ENCODE measurements at places on chromosomes 12 and 14.

- no peak for DNase-seq
Measured at GRCh38 chr14:35965400-35965799, 139.3 kb downstream of the BRMS1L start.

DNA sequence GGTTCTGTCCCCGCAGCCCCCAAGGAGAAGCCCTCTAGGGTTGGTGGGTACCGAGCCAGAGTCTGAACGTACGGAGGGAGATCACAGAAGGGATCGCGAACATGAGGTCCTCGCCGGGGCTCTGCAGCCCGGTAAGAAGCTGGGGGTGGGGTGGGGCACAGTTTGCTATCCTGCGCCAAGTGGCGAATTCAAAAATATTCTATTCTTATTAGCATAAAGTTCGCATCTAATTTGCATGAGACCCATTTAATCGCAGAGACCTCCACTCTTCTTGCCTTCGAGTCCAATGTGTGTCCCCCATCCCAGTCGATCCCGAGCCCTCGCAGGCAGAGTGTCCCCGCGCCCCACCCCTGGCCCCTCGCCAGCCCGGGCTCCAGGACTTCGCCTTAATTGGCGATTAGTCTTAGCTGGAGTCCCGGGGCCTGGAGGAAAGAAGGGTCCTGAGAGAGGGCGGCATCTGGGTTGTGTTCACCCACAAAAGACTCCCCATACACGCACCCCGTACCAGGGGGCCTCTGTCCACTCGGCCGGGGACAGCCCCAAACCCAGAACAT lies 604 bp upstream of the ARHGEF25 start:
- no peak for DNase-seq

DNA sequence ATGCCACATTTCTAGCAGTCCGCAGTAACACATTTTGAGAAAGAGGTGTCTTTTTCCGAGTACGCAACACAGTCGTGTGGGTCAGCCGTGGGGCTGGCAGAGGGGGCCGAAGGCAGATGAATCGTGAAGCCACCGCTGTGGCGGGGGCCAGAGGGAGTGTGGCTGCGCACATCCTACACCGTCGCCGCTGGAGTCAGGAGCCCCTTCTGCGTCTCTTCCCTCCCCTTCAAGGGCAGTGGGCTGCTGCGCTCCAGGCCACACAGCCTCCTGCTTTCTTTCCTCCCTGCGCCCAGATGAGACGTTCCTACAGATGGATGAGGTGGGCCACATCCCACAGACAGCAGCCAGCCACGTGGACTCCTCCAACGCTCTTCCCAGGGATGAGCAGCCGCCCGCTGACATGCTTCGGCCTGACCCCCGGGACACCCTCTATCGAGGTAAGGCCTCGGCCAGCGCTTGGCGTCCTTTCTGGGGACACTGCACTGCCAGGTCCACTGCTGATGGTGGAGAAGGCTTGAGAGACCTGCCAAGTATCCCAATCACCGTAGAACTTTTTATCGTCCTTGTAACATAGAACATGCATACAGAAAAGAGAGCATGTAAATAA lies 89.8 kb downstream of the B4GALNT3 start:
- no peak for DNase-seq

- DNase-seq = no peak
Measured at GRCh38 chr14:76643887-76644286, 117.4 kb upstream of the VASH1 start.

GRCh38 chr12:116153983-116154382 lies 123.5 kb downstream of the MED13L start:
- DNase-seq = no peak

GRCh38 chr14:34219661-34220377 lies 242.2 kb downstream of the SPTSSA start:
- no peak for DNase-seq

GRCh38 chr14:44396226-44396625 lies 110.9 kb downstream of the FSCB start:
- DNase-seq = no peak

DNA sequence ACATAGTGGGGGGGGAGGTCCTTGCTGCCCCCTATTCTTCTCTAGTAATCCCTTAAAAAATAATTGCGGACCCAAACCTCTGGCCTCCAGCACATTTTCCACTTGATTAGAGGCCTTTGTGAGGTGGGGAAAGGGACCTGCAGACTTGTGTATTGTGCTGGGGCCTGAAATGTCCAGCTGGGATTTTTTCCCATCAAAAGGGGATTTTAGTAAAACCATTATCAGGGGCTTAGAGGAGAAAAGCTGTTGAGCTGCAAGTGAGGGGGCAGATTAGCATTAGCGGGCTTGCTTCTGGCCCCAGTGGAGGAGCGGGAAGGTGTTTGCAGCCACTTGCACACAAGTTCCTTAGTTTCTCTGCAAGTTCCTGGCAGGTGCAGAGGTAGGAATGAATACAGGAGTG lies 13.9 kb downstream of the FBXL14 start:
- DNase-seq = no peak

All from KBM-7 (cell line).